ENCODE measurements at places on chromosomes 6 and 20.

DNA sequence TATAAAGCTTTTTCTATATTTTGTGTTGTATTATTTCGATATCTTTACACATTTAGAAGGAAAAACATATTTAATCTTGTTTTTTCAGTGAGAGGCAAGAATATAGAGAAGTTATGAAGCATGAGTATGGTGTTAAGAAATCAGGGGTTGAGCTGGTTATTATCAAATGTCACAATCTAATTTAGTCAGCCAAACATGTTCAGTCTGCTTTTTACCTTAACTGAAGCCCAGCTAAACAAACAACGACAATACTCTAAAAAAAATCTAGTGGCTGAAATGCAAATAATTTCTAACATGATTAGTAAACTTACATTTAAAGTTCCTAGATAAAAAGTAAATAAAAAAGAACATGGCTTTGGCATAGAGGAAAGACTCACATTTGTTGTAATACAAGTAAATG, 433.8 kb upstream of the NRSN1 start:
- no peak for DNase-seq

GRCh38 chr6:38032797-38033196, 213.3 kb downstream of the ZFAND3 start:
- DNase-seq, result no peak

DNA sequence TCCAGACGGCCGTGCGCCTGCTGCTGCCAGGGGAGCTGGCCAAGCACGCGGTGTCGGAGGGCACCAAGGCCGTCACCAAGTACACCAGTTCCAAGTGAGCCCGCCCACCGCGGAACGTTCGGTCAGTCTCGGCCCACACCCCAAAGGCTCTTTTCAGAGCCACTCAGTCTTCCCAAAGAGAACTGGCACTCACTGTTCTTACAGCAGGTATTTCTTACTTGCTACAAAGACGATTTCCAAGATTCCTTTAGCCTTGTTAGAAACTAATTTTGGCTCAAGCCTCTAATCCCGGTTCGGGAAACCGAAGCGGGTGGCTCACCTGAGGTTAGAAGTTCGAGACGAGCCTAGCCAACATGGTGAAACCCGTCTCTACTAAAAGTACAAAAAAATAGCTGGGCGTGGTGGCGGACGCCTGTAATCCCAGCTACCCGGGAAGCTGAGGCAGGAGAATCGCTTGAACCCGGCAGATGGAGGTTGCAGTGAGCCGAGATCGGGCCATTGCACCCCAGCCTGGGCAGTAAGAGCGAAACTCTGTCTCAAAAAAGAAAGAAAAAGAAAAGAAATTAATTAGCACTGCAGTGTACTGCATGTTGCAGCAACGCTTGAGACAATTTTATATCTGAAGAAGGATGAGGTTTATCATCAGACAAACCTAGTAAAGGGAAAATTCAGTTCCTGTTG, 73.1 kb downstream of the OR2B2 start:
- DNase-seq, result no peak

GRCh38 chr6:27143474-27144026, 104.0 kb upstream of the PRSS16 start:
- no peak for DNase-seq

DNA sequence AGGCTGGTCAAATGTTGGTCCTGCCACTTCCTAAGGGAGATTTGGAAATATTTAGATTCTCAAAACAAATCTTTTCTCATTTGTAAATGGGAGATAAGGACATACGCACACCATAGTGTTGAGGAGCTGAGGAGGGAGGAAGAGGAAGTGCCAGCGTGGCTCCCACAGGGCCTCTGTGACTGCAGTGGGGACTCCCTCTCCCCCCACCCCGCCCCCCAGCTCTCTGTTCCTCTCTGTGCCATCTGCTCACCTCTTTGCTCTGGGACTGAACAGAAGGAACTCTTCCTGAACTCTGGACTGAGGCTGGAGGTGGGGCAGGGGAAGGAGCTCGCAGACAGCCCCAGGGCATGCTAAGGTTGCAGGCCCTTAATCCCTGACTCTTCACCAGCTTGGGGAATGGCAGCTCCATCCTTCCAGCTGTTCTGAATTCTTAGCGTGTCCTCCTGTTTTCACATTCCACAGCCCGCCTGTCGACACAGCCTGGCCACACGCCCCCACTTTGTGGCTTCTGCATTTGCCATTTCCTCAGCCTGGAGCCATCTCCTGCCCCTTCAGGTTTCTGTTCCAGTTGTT, 11.4 kb downstream of the DDX27 start:
- peak; percentile 93 for DNase-seq

DNA sequence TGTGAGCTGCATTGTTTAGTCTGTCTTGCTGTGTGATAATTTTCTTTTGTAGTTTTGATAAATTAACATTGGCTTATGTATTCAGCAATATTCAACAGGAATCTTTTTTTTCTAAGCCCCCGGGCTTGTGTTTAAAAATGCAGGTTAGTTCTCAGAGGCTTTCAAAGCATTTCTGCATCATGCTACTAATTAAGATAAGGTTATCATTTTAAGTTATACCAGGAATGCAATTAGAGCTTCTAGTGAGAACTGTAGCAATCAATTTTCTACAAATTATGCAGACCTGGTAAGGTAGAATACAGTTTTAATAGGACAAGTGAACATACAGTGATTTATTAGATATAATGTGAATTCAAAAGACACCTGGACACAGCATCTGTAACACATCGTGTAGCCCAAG, 179.2 kb downstream of the PRL start:
- DNase-seq, result no peak

DNA sequence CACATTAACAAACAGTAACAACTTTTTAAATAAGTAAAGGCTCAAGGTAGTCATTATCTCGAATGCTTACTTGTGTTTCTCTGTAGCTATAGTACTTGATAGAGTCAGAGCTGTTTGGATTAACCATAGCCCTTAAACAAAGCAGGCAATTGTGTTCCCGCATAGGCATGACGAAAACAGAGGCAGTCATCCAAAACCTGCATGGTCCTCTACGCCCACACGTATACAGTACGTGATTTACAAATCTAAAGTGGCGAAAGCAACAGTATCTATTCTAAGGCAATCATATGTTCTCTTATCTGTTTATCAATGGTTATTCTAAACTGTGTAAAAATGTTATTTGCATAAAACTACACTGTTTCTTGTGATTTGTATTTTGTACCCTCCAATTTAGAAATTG, 31.8 kb downstream of the HFE start:
- no peak for DNase-seq

- no peak for DNase-seq
Observed at GRCh38 chr6:75460681-75461080, 32.9 kb downstream of the FILIP1 start.

GRCh38 chr6:19562468-19562867, 274.7 kb upstream of the ID4 start:
- DNase-seq, result no peak

DNA sequence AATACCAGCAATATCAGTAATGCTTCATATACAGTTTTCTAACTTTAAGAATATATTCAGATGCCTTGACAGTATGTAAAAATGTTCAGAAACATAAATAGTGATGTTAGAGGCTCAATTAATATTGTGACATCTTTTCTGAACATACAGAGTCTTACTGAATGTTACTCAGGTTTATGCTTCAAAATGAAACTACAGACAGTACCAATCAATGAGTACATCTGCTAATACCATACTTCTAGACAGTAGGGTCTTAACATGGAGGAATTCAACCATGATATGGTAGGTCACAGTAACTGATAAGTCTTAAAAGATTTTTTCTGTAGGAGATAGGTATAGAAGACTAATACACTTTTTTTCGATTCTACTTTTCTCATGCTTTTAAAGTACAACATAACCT, 8.3 kb downstream of the GCLC start:
- DNase-seq, result no peak

DNA sequence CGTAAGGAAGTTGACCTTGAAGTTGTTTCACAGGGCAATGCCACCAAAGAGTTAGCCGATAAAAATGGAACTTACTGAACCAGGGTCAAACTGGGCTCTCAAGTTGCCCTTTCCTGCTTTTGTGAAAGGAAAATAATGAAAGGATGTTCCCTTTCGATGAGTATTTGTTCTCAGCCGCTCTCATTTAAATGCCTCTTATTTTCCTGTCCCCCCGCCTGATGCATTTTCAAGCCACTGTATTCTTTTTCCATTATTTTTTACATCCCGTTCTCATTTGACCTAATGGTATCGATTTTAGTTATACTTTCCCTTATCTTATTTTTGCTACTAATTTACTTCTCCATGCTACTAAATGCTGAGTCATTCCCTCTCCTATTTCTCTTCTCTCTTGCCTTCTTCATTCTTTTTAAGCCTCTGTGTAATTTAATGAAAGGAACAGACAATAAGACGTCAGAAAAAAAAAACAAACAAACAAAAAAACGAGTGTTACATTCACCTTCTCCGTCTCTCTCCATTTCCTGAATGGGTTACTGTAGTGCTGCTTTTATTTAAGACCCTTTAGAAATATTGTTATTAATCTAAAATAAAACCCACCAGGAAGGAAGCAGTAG, 655 bp upstream of the NDUFAF4 start:
- DNase-seq, result no peak

DNA sequence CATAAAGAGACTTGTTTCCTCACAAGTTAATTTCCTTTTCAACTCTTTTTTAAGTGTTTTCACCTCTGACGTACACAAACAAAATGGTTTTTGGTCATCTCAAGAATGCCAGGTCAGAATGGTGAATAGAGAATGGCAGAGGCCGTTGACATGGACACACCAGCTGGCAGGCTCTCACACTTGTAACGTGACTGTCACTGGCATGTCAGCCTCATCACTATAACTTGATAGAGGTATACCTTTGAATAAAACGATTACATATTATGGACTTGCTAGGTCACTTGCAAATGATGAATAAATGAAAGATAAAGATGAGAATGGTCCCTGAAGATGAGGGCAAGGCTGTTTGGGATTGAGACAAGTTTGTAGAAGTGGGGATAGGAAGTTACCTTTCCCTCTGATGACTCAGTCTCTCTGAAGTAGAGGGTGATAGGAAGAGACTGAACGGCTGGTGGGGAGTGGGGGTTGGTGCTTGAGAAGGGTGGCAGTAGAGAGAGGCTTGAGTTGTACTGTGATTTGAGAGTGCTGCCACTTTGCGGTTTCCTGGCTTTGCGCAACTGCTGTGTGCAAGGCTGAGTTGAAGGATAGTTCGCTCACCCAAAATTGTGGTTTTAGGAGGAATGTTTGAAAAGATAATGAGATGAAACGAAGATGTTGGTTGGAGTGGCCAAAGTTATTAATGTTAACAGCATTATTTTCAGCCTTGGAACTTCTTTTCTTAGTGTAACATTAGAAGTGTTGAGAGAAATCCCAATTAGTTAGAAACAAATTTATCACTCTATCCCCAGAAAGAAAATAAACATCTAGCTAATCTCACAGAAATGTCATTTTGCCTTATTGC, 30.3 kb downstream of the TBPL1 start:
- DNase-seq, result no peak

- DNase-seq, result no peak
Observed at GRCh38 chr6:162613310-162613709, 114.3 kb downstream of the PRKN start.

DNA sequence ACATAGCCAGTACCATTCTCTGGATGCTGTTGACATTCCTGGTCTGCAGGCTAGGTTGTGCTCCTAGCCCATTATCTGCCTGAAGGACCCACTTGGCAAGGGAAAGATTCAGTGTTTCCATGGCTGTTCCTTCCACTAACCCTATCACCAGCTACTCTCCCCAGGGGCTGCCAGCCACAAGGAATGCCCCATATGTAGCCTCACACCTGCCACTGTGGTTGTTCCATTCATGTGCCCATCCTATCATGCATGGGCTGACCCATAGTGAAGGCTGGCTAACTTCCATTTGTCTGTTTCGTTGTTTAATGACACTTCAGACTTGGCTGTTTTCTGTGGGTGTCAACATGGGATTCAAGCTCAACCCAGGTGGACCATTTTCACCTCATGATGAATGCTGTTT, 25.6 kb upstream of the HLA-A start:
- no peak for DNase-seq

GRCh38 chr6:165726965-165727381, 63.9 kb upstream of the PDE10A start:
- no peak for DNase-seq

DNA sequence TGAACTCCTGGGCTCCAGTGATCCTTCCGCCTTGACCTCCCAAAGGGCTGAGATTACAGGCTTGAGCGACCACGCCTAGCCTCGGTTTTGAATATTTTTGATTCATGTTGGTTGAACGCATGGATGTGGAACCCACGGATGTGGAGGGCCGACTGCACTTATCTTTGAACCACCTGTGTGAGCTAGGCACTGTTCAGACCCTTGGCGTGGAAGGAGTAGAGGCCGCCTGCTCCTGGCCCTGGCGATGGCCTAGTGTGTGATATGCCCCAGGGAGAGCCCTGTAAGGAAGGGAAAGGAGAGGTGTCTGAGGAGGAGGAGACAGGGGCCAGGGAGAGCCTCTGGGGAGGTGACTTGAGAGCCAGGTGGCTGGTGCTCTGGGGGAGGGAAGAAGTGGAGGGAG, 64.3 kb downstream of the BCAS4 start:
- DNase-seq, result no peak

GRCh38 chr6:15751721-15752350, 89.0 kb upstream of the DTNBP1 start:
- no peak for DNase-seq

DNA sequence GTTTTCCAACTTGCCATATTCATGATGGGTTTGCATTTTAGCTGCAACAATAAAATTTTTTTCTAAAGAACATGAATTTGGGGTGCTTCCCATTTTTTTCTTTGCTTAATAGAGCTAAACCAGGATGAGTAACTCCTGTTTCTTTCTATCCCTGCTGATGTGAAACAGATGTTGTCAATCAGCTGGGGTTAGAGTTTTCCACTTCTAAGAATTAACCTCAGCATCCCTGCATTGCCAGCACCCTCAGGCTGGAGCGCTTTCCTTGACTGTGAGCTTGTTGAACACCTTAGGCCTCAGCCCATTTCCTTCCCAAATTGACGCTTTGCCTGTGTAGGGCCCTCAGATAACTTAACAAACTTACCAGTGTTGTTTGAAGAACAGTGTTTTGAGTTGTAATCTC, 74.5 kb downstream of the PTPN1 start:
- no peak for DNase-seq

GRCh38 chr6:43060034-43060754, 763 bp downstream of the KLC4 start:
- DNase-seq, result peak; percentile 62

- DNase-seq, result no peak
Observed at GRCh38 chr6:135072753-135073152, 18.1 kb upstream of the HBS1L start.

DNA sequence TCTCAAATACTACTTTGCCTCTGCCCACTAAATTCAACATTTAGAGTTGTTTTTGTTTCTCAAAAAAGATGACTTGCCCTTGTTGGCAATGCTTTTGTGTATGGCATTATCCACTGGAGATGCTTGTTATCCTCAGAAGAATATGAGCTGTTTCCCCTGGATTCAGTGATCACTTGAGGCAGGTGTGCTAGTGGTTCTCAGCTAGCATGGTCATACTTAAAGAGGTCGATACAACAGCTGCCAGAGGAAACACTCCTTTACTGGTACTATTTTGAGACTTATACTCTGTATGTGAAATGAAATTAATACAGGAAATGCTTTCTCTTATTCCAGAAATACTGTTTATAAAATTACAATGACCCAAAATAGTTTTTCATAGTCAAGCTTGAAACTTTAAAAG, 122.5 kb downstream of the HIVEP1 start:
- DNase-seq, result no peak

GRCh38 chr6:56691814-56692213, 49.1 kb upstream of the DST start:
- DNase-seq, result no peak

Measured in WERI-Rb-1 (cell line).